ENCODE measurements at places on chromosomes 6 and 20. TPM values are rescaled to one million over a fixed set of nuclear protein-coding genes. Genes with fewer than 3 reads are reported as not detected.

GRCh38 chr6:436308-437036 lies 44.9 kb downstream of the IRF4 start:
- DNase-seq: peak; percentile 72

GPR6 gene
- total RNA-seq: not detected

FAM83C gene
- not detected for total RNA-seq

DNA sequence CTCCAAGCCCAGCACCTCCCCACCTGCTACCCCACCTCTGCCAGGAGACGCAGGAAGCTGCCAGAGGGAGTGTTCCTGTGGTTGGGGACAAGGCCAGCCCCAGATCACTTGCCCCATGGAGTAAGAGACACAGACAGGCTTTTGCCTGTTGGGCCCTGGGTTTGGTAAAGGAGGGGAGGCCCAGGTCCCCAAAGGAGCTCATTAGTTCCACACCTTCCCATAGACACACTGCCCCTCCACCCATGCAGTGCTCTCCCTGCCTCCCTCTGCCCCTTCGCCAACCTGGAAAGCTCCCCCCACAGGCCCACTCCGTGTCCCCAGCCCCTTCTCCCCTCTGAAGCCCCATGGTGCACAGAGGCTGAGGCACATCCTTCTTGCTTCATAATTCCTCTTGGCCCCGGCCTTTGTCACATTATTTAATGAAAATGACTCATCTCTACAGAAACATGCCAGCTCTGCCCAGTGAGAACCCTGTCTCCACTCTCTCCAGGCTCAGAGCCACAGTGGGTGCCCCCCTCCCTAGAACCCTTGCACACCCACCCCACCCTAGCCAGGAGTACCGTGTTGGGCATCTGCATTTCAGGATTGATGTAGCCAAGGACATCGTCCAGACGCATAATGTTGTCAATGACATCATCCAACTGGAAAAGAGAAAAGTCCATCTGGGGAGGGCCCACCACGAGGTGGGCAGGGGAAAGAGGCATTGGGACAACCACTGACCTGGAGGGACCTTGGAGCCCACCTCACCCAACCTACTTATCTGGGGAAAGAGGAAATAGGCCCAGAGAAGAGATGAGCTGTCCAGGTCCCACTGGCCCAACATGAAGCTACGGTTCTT lies 46.0 kb downstream of the TFEB start:
- no peak for DNase-seq

DNA sequence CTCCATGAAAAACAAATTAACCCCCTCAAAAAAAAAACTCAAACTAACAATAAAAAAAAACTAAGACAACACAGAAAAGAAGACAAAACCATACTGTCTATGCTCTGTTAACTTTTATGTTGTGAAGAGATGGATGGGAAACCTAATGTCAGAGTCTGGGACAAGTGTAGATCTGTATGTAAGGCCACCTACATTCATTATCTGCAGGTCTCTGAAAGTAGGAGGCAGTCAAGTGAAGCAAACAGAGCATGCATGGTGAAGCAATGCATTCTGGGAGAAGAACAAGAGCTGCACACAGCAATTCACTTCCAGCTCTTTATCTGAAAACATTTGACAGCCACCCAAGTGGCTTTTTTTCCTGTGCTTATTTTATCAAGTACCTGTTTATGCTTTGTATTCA lies 452.0 kb downstream of the EPHA7 start:
- DNase-seq: no peak

GCNT2 gene
- total RNA-seq: 43.9 TPM

GRCh38 chr6:149056777-149057463 lies 260.6 kb upstream of the TAB2 start:
- DNase-seq: no peak

- no peak for DNase-seq
These were observed 12.0 kb downstream of the WTAP start for GRCh38 chr6:159739341-159739740.

HLA-DPB1 gene
- total RNA-seq: not detected

GRCh38 chr6:6749702-6750491 lies 161.4 kb downstream of the LY86 start:
- peak; percentile 78 for DNase-seq

C6orf15 gene
- not detected for total RNA-seq

GRCh38 chr6:23499549-23499948 lies 626.5 kb upstream of the NRSN1 start:
- no peak for DNase-seq

- DNase-seq: no peak
These were observed 163.6 kb downstream of the BTBD9 start for GRCh38 chr6:38476141-38476540.

DNA sequence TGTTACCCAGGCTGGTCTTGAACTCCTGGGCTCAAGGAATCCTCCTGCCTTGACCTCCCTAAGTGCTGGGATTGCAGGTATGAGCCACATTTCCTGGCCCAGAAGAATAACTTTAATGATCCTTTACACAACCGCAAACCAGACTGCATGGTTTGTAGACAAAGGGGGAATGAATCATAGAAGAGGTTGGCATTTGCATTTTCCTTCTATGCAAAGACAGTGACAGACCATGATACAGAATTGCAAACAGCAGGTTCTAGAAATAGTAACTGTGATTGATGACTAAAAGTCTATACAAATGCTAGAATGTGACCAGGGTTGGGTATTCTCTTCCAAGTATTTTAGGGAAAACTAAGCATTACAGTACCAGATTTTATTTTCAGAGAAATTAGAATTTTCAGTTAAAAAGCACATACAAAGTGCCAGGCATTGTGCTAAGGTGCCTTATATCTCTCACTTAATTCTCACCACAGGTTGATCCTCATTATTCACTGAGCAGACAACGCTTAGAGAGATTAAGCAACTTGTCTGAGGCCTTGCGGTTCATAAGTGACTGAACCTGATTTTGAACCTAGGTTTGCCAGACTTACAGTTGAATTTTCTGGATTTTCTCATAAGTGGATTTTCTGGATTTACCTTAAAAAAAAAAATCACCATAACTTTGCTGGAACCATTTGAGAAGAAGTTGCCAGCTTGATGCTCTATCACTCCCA lies 146.6 kb downstream of the ZFAND3 start:
- peak; percentile 35 for DNase-seq

DNA sequence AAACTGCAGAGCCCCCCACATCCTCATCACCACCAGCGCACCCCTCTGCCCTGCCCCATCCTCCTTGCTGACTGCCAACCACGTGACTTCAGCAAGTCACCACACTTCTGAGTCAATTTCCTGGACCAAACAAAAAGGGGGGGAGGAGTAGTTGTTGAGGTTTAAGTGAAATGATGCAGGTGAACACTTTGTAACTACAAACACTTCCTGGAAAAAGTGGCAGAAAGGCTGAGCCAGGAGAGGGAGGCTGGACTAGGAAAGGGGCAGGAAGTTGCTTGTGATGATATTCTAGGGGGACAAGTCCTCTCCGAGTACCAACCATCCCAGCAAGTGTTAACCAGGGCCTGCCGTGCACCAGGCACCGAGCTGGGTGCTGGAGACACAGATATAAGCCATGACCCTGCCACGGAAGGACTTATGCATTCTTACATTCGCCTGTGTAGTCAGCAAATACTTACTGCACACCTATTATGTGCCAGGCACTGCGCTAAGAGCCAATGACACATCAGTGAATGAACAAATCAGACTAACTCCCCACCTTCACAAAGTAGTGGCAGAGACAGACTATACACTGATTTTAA lies 67.3 kb downstream of the PREX1 start:
- peak; percentile 51 for DNase-seq

ERVFRD-1 gene
- not detected for total RNA-seq

DNA sequence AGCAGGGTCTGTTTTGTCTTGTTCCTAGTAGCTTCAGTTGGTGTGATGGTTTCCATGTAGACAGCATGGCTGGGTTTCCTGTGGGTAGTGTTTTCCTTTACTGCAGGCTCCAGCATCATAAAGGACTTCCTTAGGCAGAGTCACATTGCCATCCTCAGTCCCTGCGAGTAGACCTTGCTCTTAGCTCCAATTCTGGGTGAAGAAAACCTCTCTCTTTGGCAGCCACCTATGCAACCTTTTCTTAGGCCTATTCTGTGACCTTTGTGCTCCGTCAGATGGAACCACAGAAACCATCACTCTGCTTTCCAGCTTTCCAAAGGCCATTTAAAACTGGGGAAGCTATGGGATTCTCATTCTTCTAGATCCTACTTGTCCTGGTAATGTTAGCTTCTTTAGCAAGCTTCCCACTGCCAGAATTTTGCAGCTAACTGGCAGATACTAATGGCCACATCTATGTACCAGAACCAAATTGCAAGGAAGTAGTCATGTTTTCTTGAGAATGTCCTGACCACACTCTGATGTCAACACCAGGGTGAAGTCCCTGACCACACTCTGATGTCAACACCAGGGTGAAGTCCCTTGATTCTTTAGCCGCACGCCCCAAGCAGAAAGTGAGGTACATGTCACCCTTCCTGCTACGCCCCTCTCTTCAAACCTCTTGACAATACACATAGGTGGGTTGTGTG lies 646.6 kb upstream of the HS3ST5 start:
- no peak for DNase-seq

- DNase-seq: no peak
These were observed 222.6 kb downstream of the MYLK4 start for GRCh38 chr6:2528156-2528555.

PPP1R16B gene
- total RNA-seq: 0.07 TPM

ABT1 gene
- total RNA-seq: 24.0 TPM

DNA sequence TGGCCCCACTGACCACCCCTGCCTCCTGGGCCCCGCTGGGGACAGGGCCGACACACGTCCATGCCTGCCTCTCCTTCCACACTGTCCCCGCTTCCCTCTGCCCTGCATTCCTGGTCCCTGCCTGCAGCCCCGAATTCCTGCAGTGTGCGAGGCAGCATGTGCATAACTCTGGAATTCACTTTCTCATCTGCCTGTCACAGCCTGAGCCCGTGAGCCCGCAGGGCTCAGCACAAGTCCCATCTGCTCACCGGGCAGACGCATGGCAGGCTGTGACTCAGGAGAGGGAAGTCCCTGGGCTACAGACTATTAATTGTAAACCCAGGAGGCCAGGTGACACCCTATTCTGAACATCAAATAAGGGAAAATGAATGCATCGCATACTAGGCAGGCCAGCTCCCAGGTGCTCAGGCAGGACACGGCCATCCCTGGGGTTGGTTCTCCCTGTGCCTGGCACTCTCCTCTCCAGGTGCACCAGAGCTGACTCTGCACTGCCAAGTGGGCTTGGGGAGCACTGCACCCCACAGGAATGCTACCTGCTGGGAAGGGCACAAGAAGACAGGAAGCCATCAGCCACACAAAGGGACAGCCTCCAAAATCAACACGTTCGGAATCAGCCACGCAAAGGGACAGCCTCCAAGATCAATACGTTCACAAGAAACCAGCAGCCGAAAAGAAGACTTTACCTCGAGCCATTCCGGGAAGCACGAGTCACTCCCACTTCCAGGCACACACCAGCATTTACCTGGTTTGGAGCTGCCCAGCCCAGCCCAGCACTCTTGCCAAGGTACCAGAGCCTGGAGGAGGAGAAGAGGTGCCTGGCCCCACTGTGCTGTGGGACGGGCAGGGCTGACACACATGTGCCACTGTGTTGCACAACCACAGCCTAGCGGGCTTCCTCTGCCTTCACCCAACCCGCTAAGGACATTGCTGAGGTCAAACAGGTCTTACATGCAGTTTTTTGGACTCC lies 65.9 kb downstream of the DLL1 start:
- DNase-seq: peak; percentile 69

DNA sequence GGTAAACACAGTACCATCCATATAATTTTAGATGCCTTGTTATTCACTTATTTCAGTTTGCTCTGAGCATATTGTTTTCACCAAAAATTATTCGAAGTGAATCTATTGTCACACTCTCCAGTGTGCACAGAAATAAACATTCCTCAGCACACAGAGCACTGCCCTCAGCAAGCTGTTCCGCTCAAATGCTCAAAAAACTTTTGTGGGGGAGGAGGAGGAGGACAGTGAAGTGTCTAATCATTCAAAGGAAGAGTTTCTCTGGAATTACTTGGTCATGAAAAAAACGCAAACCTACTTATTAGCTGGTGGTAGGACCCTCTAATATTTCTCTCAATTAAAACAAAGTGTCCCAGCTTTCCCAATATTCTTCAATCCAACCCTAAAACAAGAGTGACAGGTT lies 88.3 kb downstream of the DTNBP1 start:
- DNase-seq: peak; percentile 16

LY6G5C gene
- 0.30 TPM for total RNA-seq

DNA sequence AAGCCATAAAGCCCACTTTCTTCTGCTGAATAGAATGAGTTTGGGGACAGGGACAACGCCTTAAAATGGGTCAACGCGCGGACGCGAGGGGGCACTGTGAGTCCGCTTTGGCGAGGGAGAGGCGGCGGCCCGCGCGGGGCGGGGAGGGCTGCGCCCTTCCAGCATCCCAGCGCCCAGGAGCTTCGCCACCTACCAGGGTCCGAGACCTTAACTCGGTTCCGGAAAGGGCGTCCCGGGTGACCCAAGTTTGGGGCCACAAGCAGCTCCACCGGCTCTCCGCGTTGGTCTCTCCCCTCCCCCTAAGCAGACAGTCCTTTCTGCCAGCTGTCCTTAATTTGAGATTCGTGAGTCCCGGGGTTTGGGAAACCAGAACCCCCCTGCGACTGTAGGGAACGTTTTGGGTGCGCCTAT lies 1.8 kb upstream of the SAMD5 start:
- DNase-seq: peak; percentile 69

LST1 gene
- total RNA-seq: not detected

DNA sequence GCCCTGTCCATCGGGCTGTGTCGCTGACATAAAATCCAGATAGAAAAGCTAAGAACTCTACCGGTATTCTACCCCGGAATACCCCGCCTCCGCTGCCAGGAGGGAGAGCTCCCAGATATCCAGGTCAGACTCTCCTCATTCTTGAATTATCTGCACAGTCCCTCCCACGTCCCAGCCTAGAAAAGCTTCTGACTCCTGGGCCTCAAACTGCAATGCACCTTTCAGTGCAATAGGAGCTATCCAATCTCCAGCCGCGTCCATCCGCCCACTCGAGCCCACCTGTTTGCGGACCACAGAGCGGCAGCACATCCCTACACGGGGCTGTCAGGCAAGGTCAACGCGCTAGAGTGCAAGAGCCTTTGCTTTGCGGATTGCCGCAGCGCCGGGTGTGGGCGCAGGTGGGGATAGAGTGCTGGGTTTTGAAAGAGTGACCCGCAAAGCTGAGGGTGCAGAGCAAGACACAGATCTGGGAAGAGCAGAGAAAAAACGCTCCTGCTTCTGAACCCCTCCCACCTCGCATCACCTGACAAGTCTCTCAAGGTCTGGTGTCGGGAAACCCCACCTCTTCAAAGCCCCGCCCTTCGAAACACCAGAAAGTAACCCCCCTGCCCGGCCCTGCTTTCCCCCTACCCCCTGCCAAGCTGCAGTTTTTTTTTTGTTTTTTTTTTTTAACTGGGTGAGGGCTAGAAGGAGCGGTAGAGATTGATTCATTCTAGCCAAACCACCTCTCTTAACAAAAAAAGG lies 1.3 kb downstream of the TAPBP start:
- peak; percentile 75 for DNase-seq

DNA sequence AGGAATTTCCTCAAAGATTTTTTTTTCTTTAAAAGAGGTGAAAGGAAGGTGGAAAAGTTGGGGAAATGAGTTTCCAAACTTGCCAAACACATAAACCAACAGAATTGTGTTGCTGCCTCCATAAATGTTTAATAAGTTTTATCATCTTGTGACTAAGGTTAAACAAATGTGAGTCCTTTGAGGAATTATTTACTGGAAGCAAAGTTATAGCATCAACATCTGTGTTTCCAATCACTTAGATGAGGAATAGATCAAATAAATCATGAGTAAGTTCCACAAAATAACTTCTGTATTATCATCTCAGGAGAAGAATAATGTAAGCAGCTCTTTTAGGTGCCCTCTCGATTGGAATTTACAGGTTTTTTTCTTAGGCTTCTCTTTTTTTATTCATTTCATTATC lies 20.5 kb downstream of the TSHZ2 start:
- DNase-seq: no peak
